ENCODE measurements at places on chromosomes 2 and 18. TPM values are rescaled to one million over a fixed set of nuclear protein-coding genes. Genes with fewer than 3 reads are reported as not detected.

The KCNF1 gene
- 0.04 TPM for total RNA-seq

The CAVIN2 gene
- 2.9 TPM for total RNA-seq

The FOXI3 gene
- total RNA-seq: not detected

The NLRC4 gene
- not detected for total RNA-seq

The UGT1A5 gene
- total RNA-seq: not detected

The REV1 gene
- total RNA-seq: 13.1 TPM

The FSHR gene
- total RNA-seq: not detected

The RAB6C gene
- not detected for total RNA-seq

The DLX1 gene
- total RNA-seq: 1.8 TPM
